ENCODE measurements at places on chromosomes 6 and 20.
A peak's percentile ranks its signal among the peaks of the same experiment; 100 is the strongest.

- DNase-seq, result peak; percentile 95
Measured at GRCh38 chr20:3786665-3787323, at the start of gene CENPB. TSS of gene CENPB (minus strand) at chr20:3786740. CDS start at chr20:3786483, 257 bp downstream.

- no peak for DNase-seq
Measured at GRCh38 chr20:14055127-14055742, 59.9 kb downstream of the MACROD2 start.

DNA sequence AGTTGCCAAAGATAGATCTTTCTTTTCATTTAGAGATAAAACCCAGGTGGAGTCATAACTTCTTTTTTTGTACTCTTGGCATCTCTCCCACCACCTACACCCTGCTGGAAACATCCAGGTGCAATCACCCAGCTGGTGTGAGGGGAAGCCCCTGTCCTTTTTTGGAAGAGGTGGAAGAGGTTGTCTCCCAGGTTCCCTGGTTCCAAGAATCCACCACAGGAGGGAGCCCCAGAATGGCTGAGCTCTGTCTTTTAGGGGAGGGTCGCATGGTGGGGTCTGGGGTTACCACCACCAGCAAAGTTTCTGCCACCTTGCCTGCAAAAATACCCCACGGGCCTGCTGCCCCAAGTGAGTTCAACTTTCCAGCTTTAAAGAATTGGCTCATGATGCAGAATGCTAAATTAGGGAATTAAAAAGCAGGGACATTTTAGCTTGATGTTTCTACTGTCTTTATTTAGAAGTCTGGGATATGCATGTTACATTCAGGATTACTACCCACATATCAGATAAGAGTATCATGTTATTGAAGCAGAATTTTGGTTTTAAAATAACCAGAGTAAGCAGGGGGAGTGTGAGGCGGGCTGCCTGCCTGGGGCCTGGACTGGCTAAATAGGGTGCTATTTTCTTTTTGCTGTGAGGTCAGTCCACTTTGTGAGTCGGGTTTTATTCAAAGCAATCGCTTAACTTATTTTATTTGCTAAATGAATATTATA, 11.0 kb downstream of the SMOC2 start:
- no peak for DNase-seq

DNA sequence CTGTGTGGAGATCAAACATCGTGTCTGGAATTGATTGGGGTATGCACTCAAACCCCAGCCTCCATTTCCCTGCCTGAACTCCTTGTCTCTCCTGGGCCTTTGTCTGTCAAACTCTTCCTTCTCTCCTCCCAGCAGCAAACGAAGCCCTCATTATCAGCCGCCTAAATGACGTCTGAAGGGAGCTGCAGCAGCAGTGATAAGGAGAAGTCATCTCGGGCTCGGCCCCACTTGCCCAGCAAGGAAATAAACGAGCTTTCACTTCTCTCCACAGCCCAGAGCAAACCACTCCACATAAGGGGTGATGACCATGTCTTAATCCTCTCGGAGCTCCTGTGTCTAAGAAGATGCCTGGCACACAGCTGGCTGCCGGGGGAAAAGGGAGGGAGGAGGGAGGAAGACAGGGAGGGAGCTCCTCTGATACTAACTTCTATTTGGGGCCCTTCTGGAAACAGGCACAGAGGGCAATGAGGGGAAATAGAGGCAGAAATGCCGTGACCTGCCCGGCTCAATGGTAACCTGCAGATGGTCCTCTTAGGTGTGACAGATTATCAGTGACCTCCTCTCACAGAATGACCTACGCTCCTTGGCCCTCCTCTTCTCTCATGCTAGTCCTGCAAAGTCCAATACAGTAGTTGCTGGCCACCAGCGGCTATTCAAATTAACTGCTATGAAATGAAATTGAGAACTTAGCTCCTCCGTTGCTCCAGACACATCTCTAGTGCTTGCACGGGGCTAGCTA, 100.4 kb downstream of the PXDC1 start:
- no peak for DNase-seq

DNA sequence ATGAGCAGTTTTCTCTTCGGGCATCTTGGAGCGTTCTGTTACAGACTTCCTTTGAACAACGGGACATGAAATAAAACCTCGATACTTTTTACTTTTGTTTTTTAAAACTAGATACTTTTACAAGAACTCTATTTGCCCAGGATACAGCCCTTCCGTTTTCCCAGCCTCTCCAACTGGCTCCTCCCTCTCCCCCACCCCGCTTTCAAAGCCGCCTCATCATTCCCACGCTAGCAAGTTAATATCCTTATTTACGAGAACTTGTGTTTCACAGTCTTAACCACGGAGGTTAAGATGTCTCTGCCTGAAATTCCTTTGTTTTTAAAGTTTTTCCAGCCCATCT, 241 bp upstream of the CFAP206 start:
- DNase-seq, result no peak

DNA sequence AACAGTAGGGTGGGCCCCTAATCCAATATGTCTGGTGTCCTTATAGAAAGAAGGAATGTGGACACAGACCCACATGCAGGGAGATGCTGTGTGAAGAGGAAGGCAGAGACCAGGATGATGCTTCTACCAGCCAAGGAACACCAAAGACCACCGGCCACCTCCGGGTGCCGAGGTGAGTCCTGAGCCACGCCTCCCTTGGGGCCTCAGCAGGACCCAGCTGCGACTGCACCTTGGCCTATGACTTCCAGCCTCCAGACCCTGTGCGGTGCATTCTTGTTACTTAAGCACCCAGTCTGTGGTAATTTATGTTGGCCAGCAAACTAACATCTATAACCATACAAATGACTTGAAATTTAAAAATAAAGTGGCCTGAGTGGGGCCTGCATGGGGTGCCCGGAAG, 79.5 kb upstream of the QKI start:
- DNase-seq, result no peak

DNA sequence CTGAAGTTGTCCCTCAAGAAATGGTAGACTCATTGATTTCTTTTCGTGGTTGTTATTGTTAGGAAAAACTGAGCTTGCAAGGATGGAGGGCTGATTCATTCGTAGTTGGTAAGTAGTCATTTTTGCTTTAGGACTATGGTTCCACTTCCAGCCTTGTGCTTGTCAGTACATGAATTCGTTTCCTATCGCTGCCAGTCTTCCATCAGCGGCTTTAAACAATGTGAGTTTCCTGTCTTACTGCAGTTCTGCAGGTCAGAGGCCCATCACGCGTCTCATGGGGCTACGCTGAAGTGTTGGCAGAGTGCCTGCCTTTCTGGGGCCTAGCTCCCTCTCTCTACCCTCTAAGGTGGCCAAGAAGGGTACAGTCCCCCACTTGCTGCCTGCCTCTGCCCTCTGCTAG, 11.4 kb upstream of the MDFI start:
- no peak for DNase-seq

DNA sequence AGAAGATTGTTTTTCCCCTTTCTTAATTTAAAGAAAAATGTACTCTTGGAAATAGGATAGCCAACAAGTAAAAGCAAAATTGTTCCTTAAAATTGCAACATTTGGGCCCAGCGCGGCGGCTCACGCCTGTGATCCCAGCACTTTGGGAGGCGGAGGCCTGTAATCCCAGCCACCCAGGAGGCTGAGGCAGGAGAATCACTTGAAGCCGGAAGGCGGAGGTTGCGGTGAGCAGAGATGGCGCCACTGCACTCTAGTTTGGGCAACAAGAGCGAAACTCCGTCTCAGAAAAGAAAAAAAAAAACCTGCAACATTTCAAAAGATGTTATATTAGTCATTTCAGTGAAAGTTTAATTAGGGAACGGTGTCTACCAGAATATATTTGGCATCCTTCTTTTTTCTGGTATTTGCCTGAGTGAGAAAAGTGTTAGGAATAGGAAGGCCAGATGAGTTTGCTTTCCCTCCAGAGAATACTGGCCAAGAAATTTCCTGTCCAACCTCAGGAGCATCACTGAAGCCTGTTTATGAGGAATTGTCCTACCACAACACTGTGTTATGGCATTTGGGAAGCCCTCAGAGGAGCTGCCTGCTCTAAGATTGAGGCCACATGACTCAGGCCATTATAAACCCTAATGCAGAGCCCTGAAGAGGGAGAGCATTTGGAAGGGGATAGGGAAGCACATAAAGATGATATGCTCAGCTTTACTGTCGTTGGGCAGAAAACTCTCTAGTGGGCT, 1.2 kb upstream of the GJA1 start:
- no peak for DNase-seq

DNA sequence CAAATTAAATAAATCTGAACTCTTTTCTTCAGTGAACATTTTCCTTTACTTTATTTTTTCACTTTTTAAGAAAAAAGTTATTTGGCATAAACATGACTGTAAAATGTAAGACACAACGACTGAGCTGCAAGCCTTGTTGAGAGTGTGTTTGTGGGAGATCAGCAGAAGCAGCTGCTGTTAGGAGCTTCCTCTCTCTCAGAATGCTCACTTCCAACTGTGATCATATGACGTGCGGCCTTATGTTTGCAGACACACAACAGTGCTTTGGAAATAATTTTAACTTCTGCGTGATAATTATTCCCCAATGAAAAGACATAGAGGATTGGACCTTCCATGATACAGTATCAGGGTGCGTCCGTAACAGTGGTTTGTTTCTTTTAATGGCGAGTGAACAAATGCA, 104.0 kb downstream of the ARHGAP18 start:
- DNase-seq, result no peak

DNA sequence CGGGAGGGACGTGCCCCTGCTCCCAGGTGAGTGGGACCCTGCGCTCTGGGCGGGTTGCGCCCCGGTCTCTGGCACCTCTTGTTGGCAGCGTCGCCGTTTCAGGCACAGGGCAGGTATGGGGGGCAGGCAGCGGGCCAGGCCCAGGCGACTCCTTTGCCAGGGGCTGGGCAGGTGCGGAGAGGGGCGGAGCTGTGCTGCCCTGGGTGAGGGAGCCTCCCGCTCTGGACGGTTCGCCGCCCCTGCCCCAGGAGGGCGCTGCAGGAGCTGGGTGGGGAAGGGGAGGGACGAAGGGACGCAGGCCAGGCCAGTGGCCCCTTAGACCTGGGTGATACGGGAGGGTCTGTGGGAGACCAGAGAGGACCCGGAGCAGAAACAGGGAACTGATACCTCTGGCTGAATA, 663.9 kb upstream of the DEFB115 start:
- no peak for DNase-seq

DNA sequence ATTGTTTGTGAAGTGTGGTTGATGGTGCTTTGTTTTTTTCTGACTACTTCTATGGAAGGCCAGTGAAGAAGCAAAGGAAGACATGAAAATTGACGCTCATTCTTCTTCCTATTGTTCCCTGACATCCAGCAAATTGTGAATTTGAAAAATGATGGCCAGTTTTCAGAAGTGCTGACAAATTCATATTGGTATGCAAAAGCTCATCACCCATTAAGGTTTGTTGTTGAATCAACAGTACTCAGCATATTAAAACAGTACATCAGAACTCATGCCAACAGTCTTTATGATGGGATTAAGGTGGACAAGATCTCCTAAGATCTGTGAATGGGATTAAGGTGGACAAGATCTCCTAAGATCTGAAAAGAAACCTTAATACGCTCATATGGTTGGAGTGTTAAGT, 1.0 kb upstream of the MTG2 start:
- DNase-seq, result no peak

GRCh38 chr20:32477594-32478512, 107.3 kb downstream of the NOL4L start:
- DNase-seq, result no peak

- DNase-seq, result no peak
Measured at GRCh38 chr20:33009214-33010132, 2.0 kb downstream of the BPIFB2 start.

DNA sequence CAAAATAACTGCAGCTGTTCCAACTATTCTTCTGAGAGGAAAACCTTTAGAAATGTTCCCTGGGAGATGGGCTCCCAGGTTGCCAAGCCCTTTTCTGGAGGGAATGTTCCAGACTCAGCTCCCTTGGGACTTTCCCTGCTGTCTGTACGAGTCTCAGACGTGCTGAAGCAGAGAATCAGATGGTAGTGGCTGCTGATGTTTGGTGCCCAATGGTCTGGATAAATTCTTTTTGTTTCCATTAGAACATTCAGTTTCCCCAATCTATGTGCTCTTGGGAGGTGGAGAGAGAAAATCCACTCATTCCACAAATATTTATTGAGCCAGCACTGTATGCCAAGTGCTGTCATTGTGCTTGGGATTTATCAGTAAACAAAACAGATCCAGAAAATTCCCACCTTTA, 40.0 kb downstream of the SNHG17 start:
- DNase-seq, result no peak

- no peak for DNase-seq
Measured at GRCh38 chr6:109795994-109796555, 105.0 kb downstream of the FIG4 start.

GRCh38 chr6:33758815-33759216, 12.1 kb upstream of the IP6K3 start:
- no peak for DNase-seq

GRCh38 chr20:63243604-63244247, 8.0 kb downstream of the BIRC7 start:
- DNase-seq, result no peak

DNA sequence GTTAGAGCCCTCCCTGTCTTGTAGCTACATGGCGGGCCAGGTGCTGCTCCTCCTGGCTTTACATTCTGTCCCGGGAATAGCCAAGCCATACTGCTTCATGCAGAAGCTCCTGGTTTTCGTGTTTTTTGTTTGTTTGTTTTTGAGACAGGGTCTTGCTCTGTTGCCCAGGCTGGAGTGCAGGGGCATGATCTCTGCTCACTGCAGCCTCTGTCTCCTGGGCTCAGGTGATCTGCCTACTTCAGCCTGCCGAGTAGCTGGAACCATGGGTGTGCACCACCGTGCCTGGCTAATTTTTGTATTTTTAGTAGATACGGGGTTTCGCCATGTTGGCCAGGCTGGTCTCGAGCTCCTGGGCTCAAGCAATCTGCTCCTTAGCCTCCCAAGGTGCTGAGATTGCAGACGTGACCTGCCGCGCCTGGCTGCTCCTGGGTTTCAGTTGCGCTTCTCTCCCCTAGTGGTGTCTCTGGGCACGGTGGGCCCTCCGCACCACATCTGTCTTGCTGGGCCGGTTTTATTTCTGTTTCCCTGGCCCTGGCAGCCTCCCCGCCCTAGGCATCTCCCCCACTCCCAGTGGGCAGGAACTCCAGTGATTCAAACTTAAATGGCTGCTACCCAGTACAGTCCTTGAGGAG, 12.9 kb downstream of the CDYL start:
- no peak for DNase-seq

DNA sequence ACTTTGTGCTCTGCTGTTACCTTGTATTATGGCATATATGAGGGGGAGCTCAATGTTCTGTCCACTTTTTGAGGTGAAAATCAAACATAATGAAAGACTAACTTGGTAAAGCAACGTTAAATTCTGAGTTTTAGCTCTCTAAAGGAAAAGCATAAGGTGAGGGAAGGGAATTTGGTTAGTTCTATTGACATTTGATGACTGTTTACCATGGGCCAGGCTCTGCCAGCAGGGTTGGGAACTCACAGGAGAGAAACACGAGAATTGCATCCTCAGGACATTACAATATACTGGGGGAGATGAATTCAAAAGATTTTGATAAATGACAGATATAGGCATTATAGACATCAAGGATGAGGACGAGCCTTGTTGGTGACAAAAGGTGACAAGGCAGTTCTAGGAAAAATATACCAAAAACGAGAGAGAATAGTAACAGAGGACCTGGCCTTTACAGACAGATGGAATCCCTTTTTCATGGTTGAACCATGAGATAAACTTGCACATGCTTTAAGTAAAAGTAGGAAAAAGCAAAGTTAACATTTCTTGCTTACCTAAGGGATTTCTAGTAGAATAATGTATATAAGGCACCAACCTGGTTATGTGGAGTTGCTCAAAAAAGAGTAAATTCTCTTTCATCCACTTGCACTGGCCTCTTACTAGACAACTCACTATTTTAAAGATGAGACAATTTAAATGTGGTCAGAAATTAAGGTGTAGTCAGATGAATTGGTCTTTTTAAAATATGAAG, 191.4 kb downstream of the NKAIN2 start:
- no peak for DNase-seq
